ENCODE measurements at places on chromosomes 3 and 15.

GRCh38 chr15:37973856-37974255 is 39.4 kb downstream of the TMCO5A start:
- no peak for DNase-seq

GRCh38 chr3:113258361-113258760 is 47.0 kb downstream of the BOC start:
- DNase-seq = no peak

DNA sequence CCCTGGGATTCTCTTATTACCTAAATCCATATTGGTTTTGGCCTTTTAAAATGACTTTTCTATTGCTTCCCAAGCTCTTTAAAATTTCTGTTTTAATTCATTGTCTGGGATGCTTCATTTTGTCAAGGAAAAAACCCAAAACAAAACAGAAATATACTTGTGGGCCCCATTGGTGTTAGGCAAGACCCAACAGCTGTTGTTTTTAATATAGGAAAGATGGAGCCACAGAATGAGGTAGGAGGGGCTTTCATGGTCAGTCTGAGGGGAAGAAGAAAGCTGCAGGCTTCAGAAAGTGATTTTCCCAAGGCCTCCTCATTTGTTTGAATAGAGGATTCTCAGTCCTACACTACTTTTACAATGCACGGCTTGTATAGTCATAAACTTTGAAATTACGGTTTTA is 180.5 kb downstream of the MCTP2 start:
- no peak for DNase-seq

DNA sequence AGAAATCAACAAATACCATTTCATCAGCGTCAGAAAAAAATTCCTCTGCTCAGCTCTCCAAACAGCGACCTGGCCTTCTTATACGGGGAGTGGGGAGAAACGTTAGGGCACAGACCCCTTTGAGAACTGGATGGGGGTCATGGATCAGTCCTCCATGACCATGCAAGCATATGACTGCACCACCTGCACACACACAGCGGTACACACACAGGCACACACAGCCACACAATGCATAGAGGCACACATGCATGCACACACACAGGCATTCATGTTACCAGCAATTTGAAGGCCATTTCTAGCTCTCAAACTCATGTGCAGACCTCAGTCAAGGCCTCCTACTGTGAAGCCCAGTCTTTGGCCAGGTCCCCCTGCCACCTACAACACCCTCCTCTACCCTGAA is 50.2 kb downstream of the SLC41A3 start:
- no peak for DNase-seq

GRCh38 chr3:9450126-9450525 is 52.7 kb downstream of the SETD5 start:
- DNase-seq = no peak

DNA sequence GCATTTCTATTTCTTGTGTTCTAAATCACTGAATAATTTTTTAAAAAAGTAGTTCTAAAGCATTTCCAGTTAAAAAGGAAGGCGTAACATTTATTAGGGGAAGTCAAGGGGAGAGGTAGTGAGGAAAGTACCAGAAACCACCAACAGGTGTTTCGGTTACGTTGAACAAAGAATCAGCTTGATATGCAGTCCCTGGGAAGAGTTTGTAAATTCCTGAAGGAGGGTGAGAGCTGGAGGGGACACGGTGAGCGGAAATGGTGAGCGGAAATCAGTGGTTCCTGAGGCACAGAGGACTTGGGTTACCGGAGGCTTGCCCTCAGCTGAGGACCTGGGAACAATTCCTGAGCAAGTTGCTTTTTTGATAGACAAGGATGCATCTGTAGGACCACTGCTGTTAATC is 17.8 kb downstream of the MAP2K1 start:
- DNase-seq = no peak

GRCh38 chr15:60961541-60962485 is 267.3 kb downstream of the RORA start:
- no peak for DNase-seq

DNA sequence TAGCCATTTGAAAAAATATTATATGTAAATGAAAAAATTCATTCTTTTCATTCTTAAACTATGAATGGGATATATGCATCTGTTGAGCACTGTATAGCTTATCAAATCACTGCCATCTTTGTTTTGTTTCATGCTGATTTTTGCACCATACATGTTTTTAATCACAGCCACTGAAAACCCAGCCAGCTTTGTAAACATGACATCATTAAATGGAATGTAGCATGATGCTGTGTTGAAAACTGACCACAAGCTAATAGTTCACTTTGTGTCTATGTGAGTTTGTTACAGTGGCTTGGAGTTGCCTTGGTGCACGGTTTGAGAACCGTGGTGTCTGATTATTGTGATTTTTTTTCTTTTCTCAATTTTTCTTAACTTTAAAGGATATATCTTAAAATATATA is 75.7 kb downstream of the GMPS start:
- DNase-seq = no peak

DNA sequence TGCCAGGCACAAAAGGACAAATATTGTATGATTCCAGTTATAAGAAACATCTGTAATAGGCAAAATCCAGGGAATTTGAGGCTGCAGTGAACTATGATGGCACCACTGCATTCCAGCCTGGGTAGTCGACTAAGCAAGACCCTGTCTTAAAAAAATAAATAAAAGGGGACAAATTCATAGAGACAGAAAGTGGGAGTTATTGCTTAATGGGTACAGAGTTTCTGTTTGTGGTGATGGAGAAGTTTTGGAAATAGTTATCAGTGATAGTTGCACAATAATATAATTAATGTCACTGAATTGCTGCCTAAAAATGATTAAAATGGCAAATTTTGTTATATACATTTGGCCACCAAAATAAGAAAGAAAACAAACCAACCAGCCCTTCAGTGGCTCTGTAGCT is 27.6 kb upstream of the CNBP start:
- no peak for DNase-seq

GRCh38 chr15:42092398-42093318 is 1.7 kb downstream of the PLA2G4D start:
- no peak for DNase-seq

GRCh38 chr15:68812069-68812468 is 8.6 kb downstream of the ANP32A start:
- no peak for DNase-seq

DNA sequence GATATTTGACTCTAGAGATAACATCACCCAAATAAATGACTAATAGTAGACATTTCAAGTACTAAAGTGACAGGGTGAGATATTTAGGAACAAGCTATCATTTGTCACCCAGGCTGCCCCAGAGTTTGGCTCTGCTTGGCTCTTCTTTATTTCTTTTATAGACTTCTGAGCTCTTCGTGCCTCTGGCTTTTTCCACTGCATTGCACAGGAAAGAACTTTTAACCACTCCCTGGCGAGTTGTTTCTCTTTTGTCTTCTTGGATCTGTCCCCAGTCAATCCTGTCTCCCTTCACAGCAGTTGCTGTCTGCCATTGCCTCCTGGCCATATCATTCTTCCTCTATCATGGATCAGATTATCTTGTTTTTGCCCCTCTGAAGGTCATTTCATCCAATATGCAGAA is 339.2 kb upstream of the DCBLD2 start:
- no peak for DNase-seq

DNA sequence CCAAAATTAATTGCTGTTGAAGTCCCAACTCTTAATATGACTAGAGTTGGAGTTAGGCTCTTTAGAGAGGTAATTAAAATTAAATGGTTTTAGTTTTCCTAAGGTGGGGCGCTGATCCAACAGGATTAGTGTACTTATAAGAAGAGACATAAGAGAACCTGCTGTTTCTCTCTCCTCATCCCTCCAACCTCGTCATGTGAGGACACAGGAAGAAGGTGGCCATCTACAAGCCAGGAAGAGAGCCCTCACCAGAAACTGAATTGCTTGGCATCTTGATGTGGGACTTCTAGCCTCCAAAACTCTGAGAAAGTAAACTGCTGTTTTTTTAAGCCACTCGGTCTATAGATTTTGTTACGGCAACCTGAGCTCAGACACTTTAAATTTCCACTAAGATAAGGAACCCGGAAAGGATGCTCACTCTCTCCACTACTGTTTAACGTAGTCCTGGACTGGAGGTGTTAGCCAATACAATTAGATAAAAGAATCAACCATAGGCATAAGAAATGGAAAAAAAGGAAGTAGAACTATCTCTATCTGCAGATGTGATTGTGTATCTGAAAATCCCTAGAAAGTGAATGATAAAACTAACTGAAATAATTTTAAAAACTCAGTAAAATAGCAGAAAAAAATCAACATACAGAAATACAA is 26.8 kb downstream of the DCBLD2 start:
- DNase-seq = no peak

DNA sequence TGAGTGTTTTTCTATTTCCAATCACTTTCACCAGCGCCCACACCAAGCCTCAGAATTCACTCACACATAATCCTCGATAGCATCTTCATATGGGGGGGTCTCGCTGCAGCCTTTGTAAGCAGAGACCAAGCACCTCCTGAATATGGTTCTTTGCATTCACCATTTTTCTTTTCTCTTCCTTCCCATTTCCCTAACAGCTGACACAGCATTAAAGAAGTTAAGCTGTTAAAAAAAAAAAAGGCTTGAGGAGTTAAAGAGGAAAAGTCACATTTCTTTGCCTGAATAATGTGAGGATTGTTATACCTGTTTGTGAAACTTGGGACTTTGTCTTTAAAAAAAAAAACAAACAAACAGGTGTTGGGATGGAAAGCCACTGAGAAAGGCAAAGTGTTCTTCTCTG is 41.6 kb downstream of the RFTN1 start:
- no peak for DNase-seq

GRCh38 chr3:72383883-72384282 is 464.4 kb downstream of the SHQ1 start:
- DNase-seq = no peak

- no peak for DNase-seq
Measured at GRCh38 chr3:37852771-37853170, 8.9 kb upstream of the CTDSPL start.

GRCh38 chr3:108346301-108347227 is 50.2 kb downstream of the HHLA2 start:
- no peak for DNase-seq

- no peak for DNase-seq
Measured at GRCh38 chr3:130341882-130342281, 3.6 kb upstream of the COL6A5 start.

DNA sequence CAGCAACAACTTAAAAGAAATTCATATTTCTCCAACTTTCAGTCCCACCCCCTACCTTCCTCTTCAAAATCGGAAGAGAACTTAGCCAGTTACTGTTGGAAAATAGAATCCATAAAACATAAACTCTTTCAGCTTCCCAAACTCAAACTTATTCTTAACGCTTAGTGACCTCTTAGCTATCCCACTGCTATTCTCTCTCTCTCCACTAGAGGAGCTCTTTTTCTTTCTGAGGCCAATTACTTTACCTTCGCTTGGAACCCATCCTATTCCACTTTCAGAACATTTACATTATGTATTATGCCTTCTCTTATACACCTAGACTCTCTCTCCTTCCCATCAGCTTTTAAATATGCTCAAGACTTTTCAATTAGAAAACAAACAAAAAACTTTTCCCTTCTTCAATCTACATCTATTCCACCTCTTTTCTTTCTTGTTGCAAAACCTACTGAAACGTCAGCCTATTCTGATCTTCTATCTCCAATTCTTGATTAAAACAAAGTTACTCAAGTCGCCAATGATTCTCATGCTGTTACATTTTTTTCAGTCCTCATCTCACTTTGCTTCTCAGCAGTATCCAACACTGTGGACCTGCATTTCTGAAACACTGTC is 13.4 kb upstream of the GHSR start:
- DNase-seq = no peak

- no peak for DNase-seq
Measured at GRCh38 chr3:95567346-95567745, 1247.0 kb upstream of the EPHA6 start.

DNA sequence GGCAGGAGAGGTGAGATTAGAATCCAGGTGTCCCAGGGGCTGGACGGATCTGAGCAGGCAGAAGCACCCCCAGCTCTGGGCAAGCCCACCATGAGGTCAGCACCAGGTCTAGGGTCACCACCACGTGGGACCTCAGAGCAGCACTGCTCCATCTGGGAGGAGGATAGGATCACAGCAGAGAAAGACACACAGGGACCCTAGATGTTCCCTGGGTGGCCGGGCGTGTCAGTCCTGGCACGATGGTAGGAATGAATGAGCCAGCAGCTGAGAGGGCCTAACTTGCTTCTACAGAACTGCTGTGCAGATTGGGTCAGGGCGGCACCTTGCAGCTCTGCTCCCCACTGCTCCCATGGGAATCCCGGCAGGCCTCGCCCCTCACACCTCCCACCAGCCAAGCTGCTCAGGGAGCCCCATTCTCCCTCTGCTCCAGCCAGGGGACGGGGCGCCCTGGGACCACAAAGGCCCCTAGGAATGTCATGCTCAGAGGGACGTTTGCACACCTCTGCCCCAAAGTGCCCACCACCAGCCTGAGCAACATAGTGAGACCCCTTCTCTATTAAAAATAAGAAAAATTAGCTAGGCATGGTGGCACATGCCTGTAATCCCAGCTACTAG is 66.3 kb downstream of the ZNF445 start:
- no peak for DNase-seq

DNA sequence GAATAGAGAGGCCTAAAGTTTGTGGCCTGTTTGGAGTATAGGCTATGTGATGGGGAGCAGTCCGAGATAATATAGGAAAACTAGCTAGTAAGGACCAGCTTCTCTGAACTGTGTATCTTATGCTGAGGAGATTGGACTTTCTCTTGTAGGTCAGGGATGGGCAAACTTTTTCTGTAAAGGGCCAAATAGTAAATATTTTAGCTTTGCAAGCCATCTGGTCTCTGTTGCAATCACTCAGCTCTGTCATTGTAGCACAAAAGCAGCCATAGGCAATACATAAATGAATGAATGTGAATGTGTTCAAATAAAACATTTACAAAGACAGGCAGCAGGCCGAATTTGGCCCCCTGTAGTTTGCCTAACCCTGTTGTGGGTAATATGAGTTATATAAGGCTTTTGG is 24.5 kb downstream of the TMOD3 start:
- no peak for DNase-seq

- no peak for DNase-seq
Measured at GRCh38 chr3:30073622-30074021, 532.8 kb upstream of the TGFBR2 start.

DNA sequence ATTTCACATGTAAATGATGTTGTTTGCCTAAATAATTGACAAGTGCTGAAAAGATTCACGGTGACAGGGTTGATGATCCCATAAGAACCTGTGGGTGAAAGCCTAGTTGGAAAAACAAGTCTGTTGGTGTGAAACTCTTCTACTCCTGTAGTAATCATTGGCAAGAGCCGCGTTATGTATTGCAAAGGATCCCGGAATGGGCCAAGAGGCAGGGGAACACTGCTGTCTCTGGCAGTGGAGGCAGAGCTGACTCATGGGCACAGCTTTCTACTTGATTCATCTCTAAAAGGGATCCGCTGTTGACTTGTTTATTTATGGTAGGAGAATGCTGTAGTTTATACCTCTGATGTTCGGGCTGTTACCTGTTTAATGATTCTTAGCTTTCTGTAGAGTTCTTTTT is 63.1 kb downstream of the MAP6D1 start:
- DNase-seq = no peak

- DNase-seq = no peak
Measured at GRCh38 chr15:74208901-74209559, 6.4 kb upstream of the STRA6 start.

- no peak for DNase-seq
Measured at GRCh38 chr3:83946049-83946448, 1012.7 kb upstream of the CADM2 start.

- no peak for DNase-seq
Measured at GRCh38 chr3:153313302-153313965, 151.4 kb downstream of the RAP2B start.

- DNase-seq = no peak
Measured at GRCh38 chr3:37170060-37170459, 4.3 kb downstream of the LRRFIP2 start.

- DNase-seq = no peak
Measured at GRCh38 chr15:31448635-31448979, 122.0 kb downstream of the KLF13 start.

Data from activated naive CD4-positive, alpha-beta T cell (primary cell).